ENCODE measurements at places on chromosomes 3 and 15.

GRCh38 chr3:142777927-142778326, 54.1 kb downstream of the TRPC1 start:
- DNase-seq = no peak

GRCh38 chr3:126911162-126912026, 71.5 kb upstream of the PLXNA1 start:
- DNase-seq = no peak

DNA sequence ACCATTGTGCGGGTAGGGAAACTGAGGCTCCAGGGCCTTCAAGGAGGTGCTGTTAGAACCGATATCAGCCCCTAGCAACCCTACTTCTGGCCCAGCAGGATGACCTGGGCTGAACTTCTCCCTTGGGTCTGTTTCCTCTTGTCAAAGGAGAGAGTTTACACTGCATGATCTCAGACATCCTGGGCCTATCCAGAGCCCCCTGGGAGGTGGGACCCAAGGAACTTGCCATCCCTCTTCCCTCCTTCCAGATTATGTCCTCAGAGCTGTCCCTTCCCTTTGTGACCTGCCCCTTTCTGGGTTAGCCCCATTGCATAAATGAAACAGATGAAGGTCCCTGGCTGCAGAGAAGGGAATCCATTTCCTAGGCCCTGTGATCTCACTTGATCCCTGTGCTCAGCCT, 12.3 kb upstream of the DNAH1 start:
- no peak for DNase-seq

DNA sequence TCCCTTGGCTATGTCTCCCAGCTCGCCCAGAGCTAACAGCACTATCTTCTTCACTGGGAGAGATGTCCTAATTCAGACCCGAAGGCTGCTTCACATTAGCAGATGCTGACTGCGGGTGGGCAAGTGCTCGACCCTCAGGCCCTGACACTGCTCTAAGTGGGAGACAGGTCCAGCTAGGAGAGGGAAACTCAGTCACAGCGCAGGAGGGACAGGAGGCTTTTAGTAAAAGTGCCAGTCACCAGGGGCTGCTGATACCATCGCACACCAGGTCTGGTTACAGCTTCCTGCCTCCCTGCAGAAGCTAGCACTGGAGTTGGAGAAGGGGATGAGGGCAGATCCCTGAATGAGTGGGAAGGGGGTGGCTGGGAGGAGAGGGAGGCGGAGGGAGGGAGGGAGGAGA, 365.8 kb upstream of the RGMA start:
- DNase-seq = no peak

GRCh38 chr3:127831723-127832172, 9.4 kb upstream of the MGLL start:
- DNase-seq = no peak

DNA sequence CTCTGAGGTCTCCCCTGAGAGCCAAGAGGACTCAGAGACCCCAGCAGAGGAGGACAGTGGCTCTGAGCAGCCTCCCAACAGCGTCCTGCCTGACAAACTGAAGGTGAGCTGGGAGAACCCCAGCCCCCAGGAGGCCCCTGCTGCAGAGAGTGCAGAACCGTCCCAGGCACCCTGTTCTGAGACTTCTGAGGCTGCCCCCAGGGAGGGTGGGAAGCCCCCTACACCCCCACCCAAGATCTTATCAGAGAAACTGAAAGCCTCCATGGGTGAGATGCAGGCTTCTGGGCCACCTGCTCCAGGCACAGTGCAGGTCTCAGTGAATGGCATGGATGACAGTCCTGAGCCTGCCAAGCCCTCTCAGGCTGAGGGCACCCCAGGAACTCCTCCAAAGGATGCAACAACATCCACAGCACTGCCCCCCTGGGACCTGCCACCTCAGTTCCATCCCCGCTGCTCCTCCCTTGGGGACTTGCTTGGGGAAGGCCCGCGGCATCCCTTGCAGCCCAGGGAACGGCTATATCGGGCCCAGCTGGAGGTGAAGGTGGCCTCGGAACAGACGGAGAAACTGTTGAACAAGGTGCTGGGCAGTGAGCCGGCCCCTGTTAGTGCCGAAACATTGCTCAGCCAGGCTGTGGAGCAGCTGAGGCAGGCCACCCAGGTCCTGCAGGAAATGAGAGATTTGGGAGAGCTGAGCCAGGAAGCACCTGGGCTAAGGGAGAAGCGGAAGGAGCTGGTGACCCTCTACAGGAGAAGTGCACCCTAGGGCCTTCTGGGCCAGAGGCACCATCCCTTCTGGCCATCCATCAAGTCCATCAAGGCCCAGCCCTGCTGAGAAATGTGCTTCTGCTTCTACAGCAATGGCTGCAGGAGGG, 23.6 kb downstream of the PLEKHO2 start:
- no peak for DNase-seq

- no peak for DNase-seq
Observed at GRCh38 chr15:81168131-81168526, 28.6 kb upstream of the IL16 start.

DNA sequence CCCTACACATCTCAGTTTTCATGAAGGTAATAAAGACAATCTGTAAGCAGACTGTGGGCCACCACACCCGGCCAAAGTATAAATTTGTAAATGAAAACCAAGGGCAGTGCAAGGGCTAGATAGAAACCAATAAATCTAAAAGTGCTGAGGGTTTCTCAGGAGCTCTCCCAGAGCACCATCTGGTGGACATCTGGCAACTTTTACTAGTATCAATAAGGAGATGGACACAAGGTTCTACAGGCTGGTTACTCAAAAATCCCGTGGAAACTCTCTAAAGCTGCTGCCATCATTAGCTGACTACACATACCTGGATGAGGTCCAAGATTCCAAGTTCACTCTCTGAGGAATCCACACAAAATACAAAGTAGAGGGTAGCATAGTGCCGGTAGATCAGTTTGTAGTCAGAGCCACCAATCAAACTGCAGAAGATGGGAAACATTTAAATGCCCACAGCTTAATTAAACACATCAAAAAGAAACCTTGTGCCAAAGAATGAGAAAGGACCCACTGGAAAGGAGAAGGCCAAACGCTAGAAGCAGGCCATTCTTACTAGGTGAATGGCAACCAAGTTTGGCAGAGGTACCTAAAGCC, 5.5 kb downstream of the AP3S2 start:
- DNase-seq = no peak

- DNase-seq = no peak
Observed at GRCh38 chr3:4406746-4407568, 60.1 kb downstream of the SUMF1 start.

DNA sequence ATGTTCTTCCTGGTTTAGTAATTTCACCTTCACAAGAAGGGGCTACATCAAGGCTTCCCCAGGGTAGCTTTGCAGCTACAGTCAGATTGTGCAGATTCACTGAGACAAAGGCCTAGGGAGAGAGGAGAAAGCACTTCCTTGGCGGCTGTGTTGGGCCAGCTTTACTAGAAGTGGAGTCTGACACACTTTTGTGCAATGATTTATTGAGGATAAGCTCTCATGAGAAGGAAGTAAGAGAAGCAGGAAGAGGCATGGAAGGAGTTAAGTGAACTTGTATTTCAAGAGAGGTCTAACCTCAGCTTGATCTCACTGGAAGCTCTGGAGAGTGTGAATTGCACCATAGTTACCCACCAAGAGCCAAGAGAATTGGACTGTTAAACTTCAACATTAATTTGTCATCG, 78.9 kb downstream of the TGFBR2 start:
- no peak for DNase-seq

DNA sequence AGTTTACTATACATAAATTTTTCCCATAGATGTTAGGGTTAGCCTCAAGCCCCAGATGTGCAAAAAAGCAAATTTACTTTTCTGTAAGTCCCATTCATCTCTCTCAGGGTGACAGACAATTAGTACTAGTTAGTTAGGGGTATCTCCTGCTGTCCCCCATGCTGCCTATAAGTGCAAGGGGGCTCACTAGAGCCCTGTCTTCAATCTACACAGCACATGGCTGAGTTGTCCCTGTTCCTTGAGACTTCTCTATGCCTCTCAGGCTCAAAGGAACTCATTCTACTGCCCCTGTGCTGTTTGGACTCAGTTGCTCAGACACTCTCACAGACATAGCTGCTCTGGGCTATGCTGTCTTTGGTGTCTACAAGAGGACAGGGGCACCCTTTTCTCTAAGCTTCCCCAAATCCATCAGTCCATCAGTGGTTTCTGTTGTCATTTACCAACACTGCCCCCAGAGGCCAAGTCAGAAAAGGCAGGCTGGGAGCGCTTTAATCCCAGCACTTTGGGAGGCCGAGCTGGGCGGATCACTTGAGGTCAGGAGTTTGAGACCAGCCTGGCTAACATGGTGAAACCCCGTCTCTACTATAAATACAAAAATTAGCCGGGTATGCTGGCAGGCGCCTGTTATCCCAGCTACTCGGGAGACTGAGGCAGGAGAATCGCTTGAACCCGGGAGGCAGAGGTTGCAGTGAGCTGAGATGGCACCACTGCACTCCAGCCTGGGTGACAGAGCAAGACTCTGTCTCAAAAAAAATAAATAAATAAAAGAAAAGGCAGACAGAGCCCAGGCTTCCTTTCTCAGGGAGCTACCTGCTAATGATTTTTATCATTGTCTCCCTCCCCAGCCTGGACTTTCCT, 31.4 kb upstream of the PRTG start:
- DNase-seq = peak; percentile 58

DNA sequence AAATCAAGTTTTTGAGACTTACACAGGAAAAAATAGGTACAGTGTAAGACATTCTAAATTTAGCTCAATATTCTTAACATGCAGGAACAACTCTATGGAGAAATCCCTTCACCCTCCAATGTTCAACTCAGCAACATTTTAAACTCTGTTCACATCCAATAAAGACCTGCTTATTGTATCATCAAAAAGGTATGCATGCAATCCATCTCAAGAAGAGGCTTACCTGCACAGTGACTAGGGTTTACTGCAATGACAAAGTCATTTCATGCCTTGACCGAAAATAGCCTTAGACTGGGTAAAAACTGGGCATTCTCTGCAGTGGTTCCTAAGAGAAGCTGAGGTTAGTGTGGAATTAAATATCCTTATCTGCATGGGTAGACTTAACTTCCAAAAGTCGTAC, 80.5 kb downstream of the MAGI1 start:
- DNase-seq = no peak

DNA sequence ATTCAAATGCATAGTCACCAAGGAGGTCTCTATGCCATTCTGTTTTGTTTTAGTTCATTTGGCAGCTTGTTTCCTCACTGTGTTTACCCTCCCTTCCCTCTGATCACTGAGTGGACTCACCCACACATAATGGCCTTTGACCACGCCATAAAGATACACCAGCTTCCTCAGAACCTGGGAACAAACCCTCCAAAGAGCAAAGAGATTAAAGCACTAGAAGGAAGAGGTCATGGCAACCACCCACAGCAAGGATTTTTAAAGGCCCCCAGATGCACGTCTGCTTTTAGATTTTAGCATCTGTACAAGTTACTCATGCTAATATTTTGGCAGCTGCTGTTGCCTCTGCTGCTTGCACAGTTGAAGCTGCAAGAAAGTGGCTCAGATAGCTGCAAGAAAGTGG, 47.9 kb upstream of the CADPS start:
- no peak for DNase-seq

DNA sequence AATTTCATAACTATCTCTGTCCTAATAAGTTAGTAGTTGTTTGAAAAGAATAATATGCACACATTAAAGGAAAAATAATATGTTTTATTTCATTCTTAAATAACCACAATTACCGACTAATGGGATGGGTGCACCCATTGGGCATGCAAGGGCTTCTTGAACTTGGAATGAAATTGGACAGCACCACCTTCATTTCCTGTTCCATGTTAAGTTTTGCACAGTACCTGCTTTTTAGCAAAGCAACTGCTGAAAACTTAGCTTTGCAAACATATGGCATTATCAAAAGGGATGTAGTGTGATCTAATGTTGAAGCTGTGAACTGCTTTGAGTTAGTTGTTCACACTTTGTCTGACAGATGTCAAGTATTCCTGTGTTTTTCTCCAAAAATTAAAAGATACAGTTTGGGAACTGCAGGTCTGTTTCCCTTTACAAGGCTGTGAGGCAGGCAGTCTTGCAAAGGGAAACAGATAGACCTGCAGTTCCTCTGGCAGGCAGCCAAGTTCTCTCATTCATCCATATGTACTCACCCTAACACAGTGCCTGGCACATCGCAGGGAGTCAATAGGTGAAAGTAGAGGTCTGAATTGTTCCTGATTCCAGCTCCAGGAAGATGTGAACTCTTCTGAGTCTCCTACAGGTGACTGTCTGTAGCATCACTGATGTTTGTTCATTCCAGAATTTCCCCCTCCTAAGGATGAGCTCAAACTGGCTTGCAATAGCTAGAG, 64.3 kb upstream of the GOLGA8B start:
- no peak for DNase-seq

GRCh38 chr3:37024092-37024491, 30.8 kb downstream of the MLH1 start:
- no peak for DNase-seq

- no peak for DNase-seq
Observed at GRCh38 chr3:54878145-54878544, 49.7 kb downstream of the LRTM1 start.

- peak; percentile 63 for DNase-seq
Observed at GRCh38 chr3:148955544-148956346, 35.6 kb upstream of the GYG1 start.

- no peak for DNase-seq
Observed at GRCh38 chr15:28047277-28047676, 51.8 kb downstream of the OCA2 start.

GRCh38 chr3:176795891-176796290, 401.4 kb downstream of the TBL1XR1 start:
- no peak for DNase-seq

- DNase-seq = no peak
Observed at GRCh38 chr15:75238150-75238549, 20.0 kb upstream of the GOLGA6C start.

GRCh38 chr15:22895465-22896190, 57.2 kb downstream of the NIPA2 start:
- DNase-seq = no peak

DNA sequence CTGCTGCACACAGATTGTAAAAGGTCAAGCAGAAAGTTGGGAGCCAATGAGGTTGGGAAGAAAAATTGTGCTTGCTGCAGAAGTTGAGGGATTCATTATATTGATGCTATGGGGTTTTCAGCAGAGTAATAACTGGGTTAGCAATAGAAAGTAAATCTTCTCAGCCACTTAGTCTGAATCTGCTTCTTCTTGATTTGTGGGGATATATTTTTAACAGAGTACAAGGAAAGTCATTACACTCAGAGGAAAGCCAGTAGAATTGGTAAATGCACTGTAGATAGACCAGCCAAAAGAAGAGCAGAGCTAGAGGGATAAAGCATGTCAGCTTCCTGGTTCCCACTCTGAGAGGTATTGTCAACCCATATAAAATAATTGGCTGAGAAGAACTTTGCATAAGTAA, 663.6 kb downstream of the NLGN1 start:
- DNase-seq = no peak

GRCh38 chr3:146160964-146161662, at the start of gene PLOD2:
Gene PLOD2 (minus strand): TSS chr3:146161184. CDS start chr3:146160989, 195 bp downstream.
- DNase-seq = peak; percentile 79

- no peak for DNase-seq
Observed at GRCh38 chr3:160478338-160478737, 28.8 kb upstream of the TRIM59 start.

GRCh38 chr3:194732617-194733016, 46.9 kb downstream of the FAM43A start:
- no peak for DNase-seq

GRCh38 chr3:156211583-156211982, 91.2 kb downstream of the KCNAB1 start:
- DNase-seq = no peak

Measured in sciatic nerve (tissue), 2 donors.